ENCODE measurements at places on chromosomes 12 and 14. TPM values are rescaled to one million over a fixed set of nuclear protein-coding genes. Genes with fewer than 3 reads are reported as not detected.

- DNase-seq, result no peak
These were observed 2.0 kb downstream of the FAM177A1 start for GRCh38 chr14:35047976-35048513.

GRCh38 chr14:81164167-81164774 is 56.5 kb downstream of the GTF2A1 start:
- peak; percentile 49 for DNase-seq

- no peak for DNase-seq
These were observed 128.2 kb downstream of the VRK1 start for GRCh38 chr14:96925422-96925821.

- DNase-seq, result peak; percentile 57
These were observed 2.4 kb downstream of the SINHCAF start for GRCh38 chr12:31323391-31324115.

GRCh38 chr12:116860263-116860662 is 21.0 kb downstream of the HRK start:
- DNase-seq, result no peak

DNA sequence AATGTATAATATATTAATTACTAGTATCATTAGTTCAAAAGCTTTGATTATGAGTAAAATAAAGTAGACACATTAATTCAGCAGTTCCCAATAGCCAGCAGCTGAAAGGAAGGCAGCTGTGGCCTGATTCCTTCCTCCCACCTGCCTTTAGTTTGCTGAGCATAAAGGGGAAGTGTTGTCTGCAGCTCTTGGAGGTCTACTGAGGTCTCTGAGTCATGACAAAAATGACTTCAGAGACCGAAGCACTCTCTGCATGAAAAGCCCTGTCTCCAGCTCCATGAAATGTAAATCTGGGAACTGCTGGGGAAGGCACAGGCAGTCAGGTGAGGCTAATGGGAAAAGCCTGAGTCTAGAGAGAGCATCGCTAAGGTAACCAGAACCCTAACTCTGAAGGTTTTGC is 165.4 kb downstream of the NRXN3 start:
- DNase-seq, result no peak

DNA sequence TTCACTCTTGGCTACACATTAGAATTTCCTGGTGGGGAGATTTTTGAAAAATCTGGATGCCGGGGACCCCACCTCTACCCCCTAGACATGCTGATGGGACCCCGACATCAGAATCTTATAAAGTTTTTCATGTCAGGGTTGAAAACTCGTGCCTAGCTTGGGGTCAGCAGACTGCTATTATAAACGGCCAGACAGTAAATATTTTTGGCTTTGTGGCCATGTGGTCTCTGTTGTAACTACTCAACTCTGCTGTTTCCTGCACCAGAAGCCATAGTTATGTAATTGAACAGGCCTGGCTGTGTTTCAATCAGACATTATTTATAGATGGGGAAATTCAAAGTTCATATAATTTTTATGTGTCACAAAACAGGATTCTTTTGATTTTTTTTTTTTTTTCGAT is 41.6 kb downstream of the ACACB start:
- no peak for DNase-seq

- no peak for DNase-seq
These were observed 68.4 kb upstream of the PTGR2 start for GRCh38 chr14:73783107-73783727.

The ARHGEF25 gene
- 16.2 TPM for total RNA-seq

The CLEC4E gene
- 0.96 TPM for total RNA-seq

The NINJ2 gene
- total RNA-seq, result 8.0 TPM
